ENCODE measurements at places on chromosomes 13 and 19.

- DNase-seq = no peak
Measured at GRCh38 chr13:87661471-87661870, 9.7 kb upstream of the SLITRK5 start.

GRCh38 chr19:44672226-44672625 lies 944 bp downstream of the CEACAM19 start:
- no peak for DNase-seq

DNA sequence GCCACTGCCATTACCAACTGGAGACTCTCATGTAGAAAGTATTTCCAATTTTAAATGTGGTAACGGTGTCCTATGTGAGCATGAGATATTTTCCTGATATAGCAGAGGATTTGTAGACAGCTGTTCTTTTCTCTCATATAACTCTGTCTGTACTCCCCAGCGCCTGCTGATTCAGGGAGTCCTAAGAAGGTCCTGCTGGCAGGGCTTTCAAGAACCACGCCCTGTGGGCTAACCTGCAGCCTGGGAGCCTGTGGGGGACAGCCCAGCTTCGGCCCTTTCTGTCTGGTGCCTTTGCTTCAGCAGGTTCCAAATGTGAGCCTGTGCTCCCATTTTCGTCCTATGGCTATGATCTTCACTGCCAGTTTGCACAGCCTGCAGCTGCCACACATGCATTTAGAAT lies 316.8 kb downstream of the ATP8A2 start:
- DNase-seq = no peak

DNA sequence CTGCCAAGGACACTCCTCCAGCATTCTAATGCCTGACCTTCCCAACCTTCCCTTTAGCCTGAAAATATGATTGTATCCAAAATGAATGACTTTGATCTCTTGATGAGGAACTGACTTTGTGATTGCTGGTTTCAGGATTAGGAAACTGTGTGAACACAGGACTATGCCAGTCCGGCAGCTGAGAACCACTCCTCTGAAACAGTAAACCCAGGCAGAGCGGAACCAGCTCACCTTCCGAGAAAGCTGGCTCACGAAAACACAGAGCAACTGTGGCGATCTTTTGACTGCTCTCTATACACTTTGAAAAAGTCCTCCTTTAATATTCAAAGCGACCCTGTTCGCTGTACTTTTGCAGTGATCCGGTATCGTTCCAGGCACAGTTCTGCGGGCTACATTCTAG lies 258.8 kb upstream of the IRS2 start:
- DNase-seq = no peak

- DNase-seq = no peak
Measured at GRCh38 chr13:20803180-20803965, 29.6 kb upstream of the EEF1AKMT1 start.

GRCh38 chr19:47415953-47416642 lies 3.2 kb downstream of the MEIS3 start:
- no peak for DNase-seq

GRCh38 chr19:50843701-50844221 lies 10.4 kb upstream of the KLK15 start:
- no peak for DNase-seq

DNA sequence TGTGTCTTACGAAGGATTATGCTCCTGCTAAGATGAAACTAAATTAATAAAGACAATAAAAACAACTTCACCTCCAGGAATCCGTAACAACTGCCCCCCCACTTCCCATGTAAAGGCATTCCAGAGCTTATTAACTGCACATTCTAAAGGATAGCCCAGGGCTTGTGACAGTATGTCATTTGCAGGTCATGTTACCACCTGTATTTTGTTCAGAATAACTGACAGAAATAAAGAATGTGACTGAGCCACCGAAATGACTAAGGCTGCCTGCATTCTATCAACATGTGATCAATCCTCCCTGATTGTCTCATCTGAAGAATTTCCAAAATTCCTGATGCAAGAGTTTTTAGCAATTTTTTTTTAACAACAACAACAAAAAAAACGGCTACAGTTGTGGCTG lies 117.2 kb downstream of the MIPEP start:
- no peak for DNase-seq

DNA sequence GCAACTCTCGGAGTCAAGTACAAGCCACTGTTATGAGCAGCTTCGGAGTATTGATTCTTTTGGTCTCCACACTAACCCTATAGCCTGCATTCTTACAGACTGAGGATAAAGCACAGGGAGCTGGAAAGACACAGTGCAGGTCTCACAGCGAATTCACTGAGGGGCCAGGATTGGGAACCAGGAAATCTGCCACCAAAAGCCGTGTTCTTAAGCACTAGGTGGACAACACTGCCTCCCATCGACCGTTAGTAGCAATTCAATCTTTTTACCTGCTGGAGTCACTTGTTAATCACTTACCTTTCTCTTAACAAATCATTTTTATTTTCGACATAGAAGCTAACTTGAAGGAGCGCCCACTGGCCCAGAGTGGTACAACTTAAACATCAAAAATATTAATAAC lies 6.3 kb downstream of the PMIS2 start:
- DNase-seq = peak; percentile 31

GRCh38 chr13:40478775-40479174 lies 187.7 kb downstream of the FOXO1 start:
- no peak for DNase-seq

- DNase-seq = no peak
Measured at GRCh38 chr13:79725841-79726240, 244.9 kb downstream of the NDFIP2 start.

DNA sequence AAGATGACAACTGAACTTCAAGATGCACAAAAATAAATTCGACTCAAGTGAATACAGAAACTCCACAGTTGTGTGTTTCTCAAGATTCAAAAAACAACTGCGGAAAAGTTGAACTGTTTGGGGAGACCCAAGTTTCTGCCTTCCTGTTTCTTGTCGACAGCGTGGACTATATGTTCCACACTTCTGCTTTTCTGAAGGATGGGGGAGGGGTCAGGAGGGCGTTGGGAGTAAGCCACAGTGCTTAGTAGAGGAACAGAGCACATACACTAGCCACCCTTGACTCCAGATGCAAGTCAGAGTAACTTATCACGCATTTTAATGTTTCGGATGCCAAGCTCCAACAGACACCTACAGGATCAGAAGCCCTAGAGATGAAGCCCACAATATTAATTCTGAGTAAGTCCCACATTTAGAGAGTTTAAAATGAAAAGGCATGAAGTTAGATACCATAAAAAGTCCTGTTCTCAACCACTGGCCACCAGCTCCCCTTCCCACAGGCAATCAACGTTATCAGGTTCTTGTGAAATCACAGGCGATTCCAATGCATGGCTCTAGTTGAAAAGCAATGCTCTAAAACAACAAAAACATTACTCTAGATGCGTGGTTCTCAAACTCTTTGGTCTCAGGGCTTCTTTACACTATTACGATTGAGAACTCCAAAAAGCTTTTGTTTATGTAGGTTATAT lies 4.2 kb downstream of the TUBGCP3 start:
- DNase-seq = peak; percentile 59

GRCh38 chr19:51712461-51713081 lies 11.2 kb downstream of the HAS1 start:
- no peak for DNase-seq

- peak; percentile 77 for DNase-seq
Measured at GRCh38 chr19:873084-873483, 13.6 kb downstream of the CFD start.

DNA sequence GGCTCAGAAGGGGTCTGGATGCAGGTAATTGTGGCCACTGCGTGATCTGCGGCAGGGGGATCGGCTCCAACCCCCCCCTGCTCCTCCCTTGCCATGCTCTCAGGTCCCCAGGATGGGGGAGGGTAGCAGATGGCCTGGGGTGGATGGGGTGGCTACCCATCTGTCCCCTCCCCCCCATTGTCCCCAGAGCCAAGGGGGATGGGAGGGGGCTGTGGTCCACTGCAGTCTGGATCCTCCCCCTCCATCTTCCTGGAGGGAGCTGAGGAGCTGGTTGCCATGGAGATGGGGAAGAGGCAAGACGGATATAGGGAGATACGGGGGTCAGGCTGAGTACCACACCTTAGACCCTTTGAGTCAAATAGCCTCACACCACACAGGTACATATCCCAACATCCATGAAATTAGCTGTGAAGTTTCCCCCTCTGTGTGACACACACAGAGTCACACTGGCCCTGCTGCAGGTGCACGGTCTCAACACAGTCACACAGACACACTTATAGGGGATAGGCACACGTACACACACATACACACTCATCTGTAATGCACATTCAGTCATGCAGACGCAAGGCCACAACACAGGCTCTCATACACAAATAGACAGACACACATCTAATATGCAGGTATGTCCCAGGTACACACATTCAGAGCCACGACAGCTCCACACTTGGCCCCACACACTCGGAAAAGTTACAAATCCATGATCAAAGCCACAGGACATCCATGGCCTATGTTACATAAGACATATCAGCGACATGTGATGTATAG lies 1.8 kb upstream of the NOVA2 start:
- no peak for DNase-seq

DNA sequence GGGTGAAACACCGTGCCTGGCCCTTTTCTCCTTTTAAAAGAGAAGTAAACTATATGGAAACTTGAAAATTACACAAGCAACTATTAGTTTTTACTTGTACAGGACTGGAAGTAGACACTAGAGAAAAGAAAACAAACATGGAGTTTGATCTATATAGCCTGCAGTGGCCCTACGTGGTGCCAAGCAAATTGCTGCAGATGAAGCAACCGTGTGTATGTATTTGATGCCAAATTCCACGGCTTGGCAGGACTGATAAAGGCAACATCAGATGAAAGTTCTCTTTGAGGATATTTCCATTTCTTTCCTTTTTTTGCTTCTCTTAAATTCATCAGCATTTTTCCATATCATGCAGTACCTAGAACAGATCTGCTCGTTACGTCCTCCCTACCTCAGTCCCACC lies 49.8 kb downstream of the ATP8A2 start:
- DNase-seq = no peak

DNA sequence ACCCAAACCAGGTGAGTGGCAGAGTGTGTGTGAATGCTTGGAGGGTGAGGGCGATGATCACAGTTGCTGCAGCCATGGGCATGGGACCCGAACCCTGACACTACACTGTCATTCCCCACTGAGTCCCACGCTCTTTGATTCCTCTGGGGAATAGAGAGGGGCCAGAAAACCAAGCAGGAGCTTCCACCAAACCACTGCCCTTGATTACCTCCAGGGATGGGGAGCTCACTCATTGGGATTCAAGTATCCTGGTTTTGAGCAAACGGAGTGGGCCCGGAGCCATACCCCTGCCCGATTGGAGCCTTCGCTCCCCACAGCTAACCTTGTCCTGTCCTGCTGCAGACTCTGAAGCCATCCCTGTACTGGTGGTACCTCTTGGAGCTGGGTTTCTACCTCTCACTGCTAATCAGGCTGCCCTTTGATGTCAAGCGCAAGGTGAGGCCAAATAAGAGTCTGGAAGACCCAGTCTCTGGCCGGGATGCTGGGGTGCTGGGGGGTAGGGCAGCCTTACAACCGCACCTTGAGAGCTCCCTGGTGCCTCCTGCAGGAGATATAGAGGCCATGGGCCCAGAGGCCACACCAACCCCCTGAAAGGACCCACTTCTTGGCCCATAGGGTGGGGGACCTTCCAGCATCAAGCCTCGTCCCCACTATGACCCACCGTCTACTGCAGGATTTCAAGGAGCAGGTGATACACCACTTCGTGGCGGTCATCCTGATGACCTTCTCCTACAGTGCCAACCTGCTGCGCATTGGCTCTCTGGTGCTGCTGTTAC lies 47.3 kb downstream of the CERS4 start:
- DNase-seq = no peak

- DNase-seq = no peak
Measured at GRCh38 chr13:111330066-111330610, 9.7 kb downstream of the TEX29 start.

- DNase-seq = no peak
Measured at GRCh38 chr19:4032436-4032835, 24.9 kb downstream of the PIAS4 start.

GRCh38 chr19:5184930-5185329 lies 155.7 kb downstream of the PTPRS start:
- DNase-seq = no peak

GRCh38 chr13:87676254-87677042 lies 5.3 kb downstream of the SLITRK5 start:
- DNase-seq = no peak

- no peak for DNase-seq
Measured at GRCh38 chr13:112513761-112514160, 74.2 kb downstream of the TUBGCP3 start.

DNA sequence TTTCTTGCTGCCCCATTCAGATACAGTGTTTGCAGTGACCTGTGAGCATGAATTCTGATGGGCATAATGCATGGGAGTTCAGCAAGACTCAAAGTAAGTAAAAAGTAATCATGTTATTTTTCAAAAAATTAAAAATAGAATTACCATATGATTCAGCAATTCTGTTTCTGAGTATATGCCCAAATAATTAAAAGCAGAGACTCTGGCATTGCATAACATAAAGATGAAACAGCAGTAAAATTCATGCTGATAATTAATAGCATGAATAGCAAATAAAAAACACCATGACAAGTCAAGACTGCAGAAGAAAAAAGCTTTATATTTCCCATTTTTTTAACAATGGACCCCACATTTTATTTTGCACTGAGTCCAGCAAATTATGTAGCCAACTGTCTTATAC lies 21.3 kb downstream of the RNF6 start:
- no peak for DNase-seq

GRCh38 chr13:87736849-87737385 lies 65.7 kb downstream of the SLITRK5 start:
- DNase-seq = no peak

- DNase-seq = no peak
Measured at GRCh38 chr13:101390461-101390860, 25.8 kb downstream of the NALCN start.

DNA sequence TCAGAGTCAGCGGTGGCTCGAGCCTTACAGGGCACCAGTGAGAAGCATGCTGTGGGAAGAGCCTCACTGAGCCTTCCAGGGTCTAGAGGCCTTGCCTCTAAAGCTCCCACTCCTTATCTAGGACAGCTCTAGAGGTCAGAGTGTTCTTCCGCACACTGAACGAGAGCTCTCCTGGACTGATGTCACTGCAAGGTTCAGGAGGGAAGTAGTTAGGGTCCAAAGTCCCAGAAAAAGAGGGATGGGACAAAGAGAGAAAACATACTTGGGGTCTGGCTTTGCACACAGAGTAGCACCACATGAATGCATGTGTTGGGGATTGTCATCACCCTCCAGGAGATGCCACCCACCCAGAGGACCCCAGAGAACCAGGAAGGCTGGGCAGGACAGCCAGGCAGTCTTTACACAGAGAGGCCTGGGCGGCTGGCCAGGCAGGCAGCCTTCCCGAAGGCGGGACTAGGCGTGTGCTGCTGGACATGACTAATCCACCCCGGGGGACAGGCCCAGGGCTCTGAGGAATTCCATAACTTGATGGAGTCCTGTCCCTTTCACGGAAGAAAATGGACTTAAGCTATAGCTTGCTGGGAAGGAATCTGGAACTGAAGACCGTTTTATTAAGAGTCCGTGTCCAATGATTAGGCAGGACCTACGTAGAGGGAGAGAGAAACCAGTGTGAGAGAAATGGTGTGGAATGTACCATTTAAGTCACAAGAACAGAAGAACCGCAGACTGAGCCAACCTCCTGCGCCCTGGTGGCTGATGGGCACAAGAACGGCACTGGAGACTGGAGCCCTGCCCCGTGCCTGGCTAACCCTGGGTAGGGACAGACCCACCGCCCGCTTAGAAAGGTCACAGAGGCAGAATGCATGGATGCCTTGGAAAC lies 16.6 kb upstream of the EPHX3 start:
- no peak for DNase-seq
